Uterine smooth muscle cell (primary cell): ENCODE measurements at places on chromosomes 3 and 15. TPM values are rescaled to one million over a fixed set of nuclear protein-coding genes. Genes with fewer than 3 reads are reported as not detected.

RPL32 gene
- total RNA-seq: 448 and 623 TPM in 2 replicates

CYP11A1 gene
- under 0.01 and 0.11 TPM in 2 replicates for total RNA-seq

TRIM42 gene
- not detected in 2 replicates for total RNA-seq

SLC9C1 gene
- 0.12 and 0.22 TPM in 2 replicates for total RNA-seq

CTXN2 gene
- total RNA-seq: not detected in 2 replicates

AADACL2 gene
- not detected in 2 replicates for total RNA-seq

CP gene
- total RNA-seq: not detected in 2 replicates

SPESP1 gene
- total RNA-seq: 1.2 and 3.2 TPM in 2 replicates

ZBTB47 gene
- total RNA-seq: 24.0 and 33.1 TPM in 2 replicates

SCAANT1 gene
- not detected in 2 replicates for total RNA-seq

ARL14 gene
- total RNA-seq: not detected in 2 replicates

OSTN gene
- 0.12 and 0.33 TPM in 2 replicates for total RNA-seq

FETUB gene
- total RNA-seq: not detected in 2 replicates

TUSC7 gene
- total RNA-seq: not detected in 2 replicates

FSIP1 gene
- 1.3 and 1.5 TPM in 2 replicates for total RNA-seq

MESP2 gene
- total RNA-seq: 0.55 and 0.75 TPM in 2 replicates

NBEAL2 gene
- total RNA-seq: 4.5 and 5.2 TPM in 2 replicates

MME gene
- 249 and 267 TPM in 2 replicates for total RNA-seq

FBXW12 gene
- not detected in 2 replicates for total RNA-seq

DUOXA2 gene
- not detected in 2 replicates for total RNA-seq

SPSB4 gene
- not detected in 2 replicates for total RNA-seq

GHRL gene
- total RNA-seq: 0.25 TPM in 1 of 2 replicates, not detected in the other
